A549 treated with GW870086 at 1 μM for 4 hours (cell line): ENCODE measurements at places on chromosomes 7 and 10. TPM values are rescaled to one million over a fixed set of nuclear protein-coding genes. Genes with fewer than 3 reads are reported as not detected.

The ACBD5 gene
- 20.8 to 27.5 TPM (median 25.9 TPM) in 5 replicates for total RNA-seq

The ANKRD30A gene
- total RNA-seq: 0.31 to 1.2 TPM (median 0.57 TPM) in 5 replicates

The PNLIP gene
- total RNA-seq: not detected in 5 replicates

The NRAP gene
- not detected in 5 replicates for total RNA-seq

The ELN gene
- total RNA-seq: 0.06 to 0.16 TPM (median 0.08 TPM) in 5 replicates

The RAB19 gene
- total RNA-seq: not detected in 5 replicates
